ENCODE measurements at places on chromosomes 12 and 14.

GRCh38 chr12:97151481-97151880, 244.4 kb downstream of the NEDD1 start:
- DNase-seq = no peak

- DNase-seq = no peak
Observed at GRCh38 chr12:57242329-57242690, 8.7 kb downstream of the STAC3 start.

- no peak for DNase-seq
Observed at GRCh38 chr12:113837084-113837483, 129.0 kb downstream of the RBM19 start.

- no peak for DNase-seq
Observed at GRCh38 chr14:101132051-101132571, 228.6 kb upstream of the RTL1 start.

- no peak for DNase-seq
Observed at GRCh38 chr14:93003945-93004698, 81.2 kb downstream of the CHGA start.

DNA sequence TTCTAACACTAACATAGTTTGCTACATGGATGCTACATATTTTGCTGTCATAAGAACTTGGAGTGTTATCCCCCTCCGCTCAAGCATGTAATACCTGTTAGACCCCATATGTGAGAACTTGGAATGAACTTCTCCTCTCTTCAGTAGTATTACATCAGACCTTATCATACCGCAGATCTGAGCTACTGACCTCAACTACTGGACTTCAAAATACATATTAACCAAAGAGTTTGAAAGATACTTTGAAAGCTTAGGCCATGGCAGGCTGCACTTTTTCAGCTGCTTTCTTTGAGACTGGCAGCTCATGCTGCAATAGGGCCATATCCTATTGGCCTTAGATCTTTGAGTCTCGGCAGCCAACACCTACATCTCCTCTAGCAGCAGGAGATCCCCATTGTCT, 74.8 kb downstream of the EEA1 start:
- DNase-seq = no peak

DNA sequence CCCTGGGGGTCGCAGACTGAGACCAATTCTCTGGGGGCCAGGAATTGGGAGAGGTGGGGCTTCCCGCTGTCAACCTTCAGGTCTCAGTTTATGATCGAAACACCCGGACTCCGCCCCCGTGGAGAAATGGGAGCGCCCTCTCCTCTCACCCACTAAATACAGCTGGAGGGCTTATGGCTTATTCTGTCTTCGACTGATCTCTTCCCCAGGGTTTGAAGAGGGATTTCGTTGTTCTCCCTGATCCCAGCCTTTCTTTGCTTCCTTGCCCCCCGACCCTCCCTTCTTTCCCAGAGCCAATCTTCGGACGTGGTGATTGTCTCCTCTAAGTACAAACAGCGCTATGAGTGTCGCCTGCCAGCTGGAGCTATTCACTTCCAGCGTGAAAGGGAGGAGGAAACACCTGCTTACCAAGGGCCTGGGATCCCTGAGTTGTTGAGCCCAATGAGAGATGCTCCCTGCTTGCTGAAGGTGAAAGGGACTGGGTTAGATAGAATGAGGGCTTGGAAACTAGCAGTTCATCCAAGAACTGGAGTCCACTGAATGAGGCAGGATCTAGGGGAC, 607 bp downstream of the OS9 start:
- peak; percentile 57 for DNase-seq

DNA sequence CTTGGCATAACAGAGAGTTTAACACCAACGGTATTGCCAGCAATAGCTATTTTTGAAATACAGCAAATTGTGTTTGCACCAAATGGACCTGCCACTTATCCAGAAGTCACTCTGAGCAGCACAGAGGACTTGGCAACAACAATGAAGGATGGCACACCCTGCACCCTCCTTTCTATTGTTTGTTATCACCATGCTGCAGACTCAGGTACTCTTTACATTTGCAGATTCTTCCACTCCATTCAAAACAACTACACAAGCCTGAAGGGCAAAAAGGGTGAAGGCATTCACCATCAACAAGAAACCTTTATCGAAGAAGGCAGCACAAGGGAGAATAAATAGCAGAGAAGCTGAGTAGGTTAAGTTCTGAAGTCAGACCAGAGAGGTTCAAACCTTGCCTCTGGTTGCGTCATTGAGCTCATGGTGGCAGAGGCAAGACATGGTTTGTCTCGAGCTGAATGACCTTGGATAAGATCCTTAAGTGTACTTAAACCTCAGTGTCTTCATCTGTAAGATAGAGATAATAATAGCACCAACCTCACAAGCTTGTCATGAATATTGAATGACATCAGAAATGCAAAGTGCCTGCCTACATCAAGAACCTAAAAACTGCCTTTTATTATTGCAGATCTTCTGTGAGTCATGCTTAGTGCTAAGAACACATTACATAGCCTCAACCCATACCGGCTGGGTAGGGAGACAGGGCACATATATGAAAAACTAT, 1.4 kb upstream of the ACSM4 start:
- no peak for DNase-seq

GRCh38 chr12:1830981-1831963, 10.9 kb downstream of the LRTM2 start:
- no peak for DNase-seq

- DNase-seq = no peak
Observed at GRCh38 chr12:53166837-53167236, 13.7 kb upstream of the ZNF740 start.

- no peak for DNase-seq
Observed at GRCh38 chr12:50580436-50580835, 75.7 kb downstream of the DIP2B start.

DNA sequence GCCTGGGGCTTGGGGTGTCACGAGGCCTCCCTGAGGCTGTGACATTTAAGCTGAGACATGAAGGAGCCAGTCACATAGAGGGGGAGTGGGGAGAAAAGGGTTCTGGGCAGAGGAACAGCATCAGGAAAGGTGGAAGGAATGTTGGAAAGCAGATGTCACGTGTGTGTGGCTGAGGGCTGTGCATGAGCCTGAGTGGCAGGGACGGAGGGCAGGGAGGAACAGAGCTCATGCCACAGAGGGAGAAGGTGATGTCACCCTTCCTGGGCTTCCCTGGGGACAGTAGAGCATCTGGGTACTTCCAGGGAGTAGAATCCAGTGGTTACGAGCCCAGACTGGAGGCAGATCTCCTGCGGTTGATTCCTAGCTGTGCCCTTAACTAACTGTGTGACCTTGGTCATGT, 32.0 kb upstream of the JDP2 start:
- DNase-seq = no peak

DNA sequence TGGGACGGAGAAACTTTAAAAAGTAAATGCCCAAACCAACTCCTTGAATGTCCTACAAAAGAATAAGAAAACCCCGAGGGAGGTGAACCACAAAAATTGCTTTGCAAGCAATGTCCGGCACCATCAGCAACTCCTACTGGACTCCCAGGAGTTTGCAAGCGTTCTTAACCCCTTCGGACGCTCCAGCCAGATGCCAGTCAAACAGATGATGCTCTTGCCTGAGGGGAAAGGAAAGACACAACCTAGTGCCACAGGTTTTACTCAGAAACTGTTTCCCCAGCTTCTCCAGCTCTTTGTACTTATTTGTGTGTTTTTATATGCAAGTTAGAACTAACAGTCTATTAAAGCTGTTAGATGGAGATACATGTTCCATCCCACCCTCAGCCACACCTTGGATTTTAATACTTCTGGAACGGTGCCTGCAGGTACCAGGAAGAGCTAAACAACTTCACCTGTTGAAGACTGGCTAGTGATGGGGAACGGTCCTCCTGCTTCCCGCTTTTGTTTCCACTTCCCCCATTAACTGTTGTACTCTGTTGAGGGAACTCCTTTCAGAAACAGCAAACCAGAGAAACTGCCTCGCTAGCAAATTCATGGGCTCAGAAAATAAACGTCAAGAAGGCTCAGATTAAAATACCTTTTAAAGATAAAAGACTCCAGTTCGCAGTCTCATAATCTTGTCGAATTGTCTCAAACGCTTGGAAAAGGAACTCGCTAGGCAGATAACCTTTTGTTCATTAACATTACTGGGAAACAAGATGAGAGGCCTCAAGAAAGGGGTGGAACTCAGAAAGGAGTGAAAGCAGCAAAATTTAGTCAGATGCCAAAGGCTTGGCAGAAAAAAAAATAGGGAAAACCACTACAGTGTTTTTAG, 1.1 kb upstream of the FERMT2 start:
- DNase-seq = peak; percentile 52

DNA sequence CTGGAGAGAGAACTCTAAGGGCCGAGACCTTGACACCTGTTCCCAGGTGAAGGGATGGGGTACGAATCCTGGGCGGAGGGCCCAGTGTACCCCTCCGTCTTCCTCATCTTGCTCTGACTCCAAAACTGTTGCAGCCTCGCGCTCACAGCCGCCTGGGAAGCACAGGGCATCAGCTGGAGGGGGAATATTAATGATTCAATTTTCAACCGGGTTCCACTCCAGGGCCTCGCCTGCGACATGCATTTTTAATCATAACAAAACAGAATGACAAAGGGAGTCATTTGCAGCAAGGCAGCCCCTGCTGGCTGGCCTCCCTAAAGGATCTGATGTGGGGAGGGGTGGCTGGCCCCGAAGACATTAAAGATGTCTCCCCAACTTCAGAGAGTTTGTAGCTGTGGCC, 41.6 kb upstream of the ESRRB start:
- DNase-seq = no peak
